ENCODE measurements at places on chromosomes 4 and X.
A peak's percentile ranks its signal among the peaks of the same experiment; 100 is the strongest.

- no peak for DNase-seq
These were observed 103.7 kb downstream of the JADE1 start for GRCh38 chr4:128913228-128913627.

DNA sequence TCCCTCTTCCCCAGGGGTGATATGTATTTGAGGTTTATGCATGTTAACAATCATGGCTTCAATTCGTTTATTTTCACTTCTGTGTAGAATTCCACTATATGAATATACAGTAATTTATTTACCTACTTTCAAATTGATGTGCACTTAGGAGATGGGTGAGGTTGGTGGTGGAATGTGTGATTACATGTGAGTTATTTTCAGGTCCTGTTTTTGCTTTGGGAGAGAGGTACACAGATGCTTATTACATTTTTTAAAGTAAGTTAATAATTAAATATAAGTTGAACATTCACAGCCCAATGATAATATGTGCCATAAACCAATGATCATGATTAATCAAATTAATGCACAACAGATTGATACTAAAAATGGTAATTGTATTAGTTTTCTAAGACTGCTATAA is 79.5 kb downstream of the SPRY1 start:
- DNase-seq = no peak

- DNase-seq = no peak
These were observed 11.3 kb downstream of the SNX12 start for GRCh38 chrX:71056867-71057266.

DNA sequence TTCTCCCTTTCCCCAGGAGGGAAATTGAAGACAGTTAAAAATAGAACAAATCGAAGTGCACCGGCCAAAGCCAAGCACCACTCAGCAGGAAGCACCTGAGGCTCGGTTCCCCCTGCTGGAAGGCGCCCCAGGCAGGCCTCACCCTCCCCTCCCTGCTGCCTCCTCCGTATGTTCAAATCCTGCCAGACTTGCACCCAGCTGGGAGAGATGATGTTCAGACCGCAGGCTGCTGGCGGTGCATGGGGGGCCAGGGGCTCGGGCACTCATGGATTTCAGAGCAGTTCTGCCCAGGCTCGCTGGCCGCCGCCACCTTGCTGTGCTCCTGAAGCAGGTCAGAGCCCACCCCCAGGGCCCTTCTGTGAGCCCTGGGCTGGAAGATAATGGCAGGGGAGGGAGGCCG is 91.4 kb downstream of the DCTD start:
- DNase-seq = no peak

- peak; percentile 44 for DNase-seq
These were observed 27.9 kb upstream of the HGFAC start for GRCh38 chr4:3413675-3414420.

- DNase-seq = no peak
These were observed 934 bp upstream of the SEC31A start for GRCh38 chr4:82891707-82892466.

GRCh38 chr4:4762909-4763821 is 96.3 kb upstream of the MSX1 start:
- DNase-seq = no peak

DNA sequence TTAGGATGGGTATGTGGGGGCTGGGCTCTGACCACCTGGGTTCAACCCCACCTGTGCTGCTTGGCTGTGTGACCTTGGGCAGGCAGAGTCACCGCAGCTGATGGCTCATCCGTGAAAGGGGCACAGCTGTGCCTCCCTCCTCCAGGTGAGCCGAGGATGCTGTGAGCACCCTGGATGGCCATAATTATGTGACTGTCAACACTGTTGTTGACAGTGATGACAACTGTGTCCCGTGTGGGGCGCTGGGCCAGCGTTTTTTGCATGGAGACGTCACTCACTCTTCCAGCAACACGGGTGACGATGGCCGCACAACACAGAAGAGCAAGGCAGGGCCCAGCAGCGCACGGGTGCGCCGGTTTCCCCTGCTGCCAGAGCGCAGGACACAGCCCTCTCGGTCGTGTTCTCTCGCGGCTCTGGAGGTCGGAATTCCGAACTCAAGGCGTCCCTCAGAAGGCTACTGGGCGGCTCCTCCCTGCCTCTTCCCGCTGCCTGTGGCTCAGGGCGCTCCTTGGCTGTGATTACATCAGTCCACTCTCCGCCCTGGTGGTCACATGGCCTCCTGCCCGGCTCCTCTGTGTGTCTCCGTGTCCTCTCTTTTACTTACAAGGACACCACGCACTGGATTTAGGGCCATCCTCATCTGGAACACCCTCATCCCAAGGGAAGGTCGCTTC is 1.3 kb downstream of the SH3TC1 start:
- DNase-seq = no peak

DNA sequence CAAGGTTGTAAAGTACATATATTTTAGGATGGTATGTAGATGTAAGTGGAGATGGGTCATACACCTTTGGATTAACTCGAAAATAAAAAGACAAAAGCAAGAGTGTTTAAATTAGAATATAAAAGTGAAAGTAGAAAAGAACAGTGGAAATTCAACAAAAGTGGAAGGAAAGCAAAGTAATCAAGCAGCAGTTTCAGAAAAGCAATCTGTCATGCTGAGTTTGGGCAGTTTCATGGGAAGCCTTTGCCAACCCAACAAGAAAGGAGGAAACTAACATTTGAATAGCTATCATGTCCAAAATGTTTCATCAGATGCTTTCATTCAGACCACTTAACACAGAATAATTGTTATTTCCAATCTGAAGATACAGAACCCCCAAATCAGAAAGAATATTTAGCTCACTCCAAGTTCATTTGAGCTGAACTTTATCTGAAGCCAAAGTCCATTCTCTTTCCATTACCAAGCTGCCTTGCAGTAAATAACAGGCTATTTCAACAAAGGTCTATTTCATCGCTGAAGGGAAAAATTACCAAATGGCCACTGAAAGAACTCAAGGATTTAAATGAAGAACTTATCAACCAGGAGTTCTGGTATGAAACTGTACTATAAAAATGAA is 1.8 kb upstream of the EXOSC9 start:
- no peak for DNase-seq

DNA sequence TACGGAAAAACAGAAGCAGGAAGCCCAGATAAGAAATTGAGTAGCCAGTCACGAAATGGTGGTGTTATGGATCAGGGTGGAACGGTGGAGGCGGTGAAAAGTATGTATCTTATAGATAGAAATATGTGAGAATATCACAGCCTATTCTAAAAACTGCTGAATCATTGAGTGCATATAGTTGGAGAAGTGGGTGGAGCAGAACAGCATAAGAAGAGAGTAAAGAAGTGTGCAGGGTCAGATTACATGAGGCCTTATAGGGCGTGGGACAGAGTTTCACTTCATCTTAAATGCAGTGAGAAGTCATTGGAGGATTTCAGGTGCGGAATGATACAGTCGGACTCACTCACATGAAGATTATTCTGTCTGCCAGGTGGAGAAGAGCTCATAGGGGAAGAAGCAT is 293.1 kb downstream of the TRIML1 start:
- DNase-seq = no peak

DNA sequence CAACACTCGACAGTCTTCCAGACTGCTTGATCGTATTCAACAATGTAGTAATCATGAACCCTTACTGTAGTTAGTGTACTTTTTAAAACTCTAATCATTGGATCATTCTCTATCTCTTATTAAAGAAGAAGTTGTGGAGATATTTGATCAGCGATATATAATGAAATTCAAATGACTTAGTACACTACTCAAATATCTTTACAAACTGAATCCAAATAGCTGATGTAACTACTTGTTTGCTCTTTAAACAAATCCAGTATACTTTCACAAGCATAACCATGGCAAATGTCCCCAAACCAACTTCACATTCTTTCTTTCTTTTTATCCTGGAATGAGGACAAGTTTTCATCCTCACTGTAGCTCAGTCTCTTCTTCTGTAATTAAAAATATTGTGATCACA is 1569.9 kb upstream of the ADGRL3 start:
- no peak for DNase-seq

DNA sequence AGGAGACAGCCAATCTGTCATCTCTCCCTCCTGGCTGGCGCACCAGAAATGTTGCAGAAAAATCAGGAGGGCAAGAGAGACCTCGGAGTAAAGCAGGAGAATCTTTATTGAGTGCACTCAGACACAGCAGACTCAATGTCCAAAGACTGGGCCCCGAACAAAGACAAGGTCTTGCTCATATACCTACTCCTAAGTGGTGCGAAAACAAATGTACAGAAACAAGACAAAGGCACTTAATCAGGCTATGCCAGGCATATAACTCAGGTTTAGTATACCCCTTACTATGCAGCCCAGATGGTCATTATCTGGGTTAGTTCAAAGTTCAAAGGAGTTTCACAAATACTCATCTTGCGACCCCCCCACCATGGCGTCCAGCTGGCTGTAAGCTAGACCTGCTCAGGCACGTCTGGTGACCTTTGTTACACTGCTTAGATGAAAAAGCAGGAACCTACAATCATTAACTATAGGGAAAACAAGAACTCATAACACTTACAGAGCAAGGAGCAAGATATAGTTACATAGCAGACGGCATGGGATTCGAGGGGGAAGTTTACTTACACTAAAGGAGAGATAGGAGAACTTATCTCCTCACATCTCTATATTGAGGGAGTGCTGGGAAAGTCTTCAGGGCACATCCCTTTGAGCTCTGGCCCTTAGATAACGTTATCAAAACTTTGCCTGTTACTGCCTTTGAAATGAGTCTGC is 27.5 kb downstream of the SULT1E1 start:
- no peak for DNase-seq

DNA sequence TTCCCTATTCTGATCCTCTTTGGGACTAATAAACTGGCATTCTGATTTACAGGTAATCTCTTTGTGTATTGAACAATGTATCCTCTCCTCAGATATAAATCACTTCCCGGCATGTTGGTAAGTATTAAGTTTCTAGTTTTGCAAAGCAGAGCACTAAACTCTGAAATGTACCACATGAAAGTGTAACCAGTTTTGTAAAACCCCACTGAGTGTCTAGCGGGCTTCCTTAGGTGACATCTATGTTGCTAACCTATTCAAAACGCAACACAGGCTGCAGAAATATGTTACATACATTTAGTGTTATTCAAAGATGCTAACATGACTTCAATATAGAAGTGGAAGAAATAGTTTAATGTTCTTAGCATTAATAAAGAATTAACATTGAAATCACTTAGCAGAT is 25.2 kb downstream of the DNAJB14 start:
- DNase-seq = no peak

GRCh38 chrX:96447161-96447560 is 237.5 kb upstream of the DIAPH2 start:
- DNase-seq = no peak

- no peak for DNase-seq
These were observed 18.0 kb downstream of the TRAPPC2 start for GRCh38 chrX:13716455-13716854.

DNA sequence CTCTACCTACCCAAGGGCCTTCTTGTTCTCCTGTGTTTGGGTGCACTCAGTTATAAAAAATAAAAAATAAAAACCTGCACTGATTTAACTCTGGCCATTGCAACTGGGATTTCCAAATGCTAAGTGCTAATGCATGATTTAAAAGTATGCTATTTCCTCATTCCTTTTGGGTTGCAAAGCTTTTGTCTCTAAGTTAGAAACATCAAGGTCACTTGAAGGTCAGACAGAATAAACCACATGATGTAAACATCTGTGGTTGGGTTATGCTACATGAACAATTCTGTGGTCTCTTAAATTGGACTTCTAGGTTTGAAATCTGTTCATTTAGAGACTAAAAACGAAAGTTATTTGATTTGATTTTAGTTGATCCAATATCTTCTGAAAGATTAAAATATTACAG is 1547.4 kb upstream of the TENM3 start:
- DNase-seq = no peak

DNA sequence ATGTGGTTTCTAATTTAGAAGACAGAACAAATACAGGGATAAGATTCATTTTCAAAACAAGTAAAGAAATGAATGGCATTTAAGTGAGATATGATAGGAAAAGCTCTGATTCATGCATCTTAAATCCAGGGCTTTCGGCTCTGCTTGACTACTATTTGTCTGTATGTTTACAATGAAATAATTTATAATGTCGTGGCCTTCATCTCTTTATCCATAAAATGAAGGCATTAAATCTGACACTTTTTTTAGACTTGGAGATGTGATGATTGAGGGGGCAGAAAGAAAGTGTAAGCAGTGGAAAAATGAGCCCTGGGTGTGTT is 115.7 kb upstream of the KIT start:
- DNase-seq = no peak

- no peak for DNase-seq
These were observed 67.5 kb upstream of the SH3RF1 start for GRCh38 chr4:169338241-169338640.

DNA sequence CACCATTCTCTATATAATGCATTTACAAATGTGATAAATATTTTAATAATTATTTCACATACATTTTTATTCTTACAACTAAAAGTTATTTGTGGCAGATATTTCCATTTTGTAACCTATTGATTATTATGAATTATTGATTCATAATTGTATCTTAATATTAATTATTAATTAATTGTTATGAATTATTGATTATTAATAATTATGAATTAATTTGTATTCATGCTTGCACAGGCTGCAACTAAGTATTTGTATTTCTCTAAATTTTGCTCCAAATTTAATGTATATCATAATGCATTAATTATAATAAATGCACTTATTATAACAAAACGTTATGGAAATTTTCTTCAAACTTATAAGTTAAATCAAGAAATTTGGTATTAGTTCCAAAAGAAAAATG is 929.7 kb downstream of the PCDH7 start:
- DNase-seq = no peak

- DNase-seq = no peak
These were observed 274.8 kb upstream of the UGT8 start for GRCh38 chr4:114323841-114324240.

DNA sequence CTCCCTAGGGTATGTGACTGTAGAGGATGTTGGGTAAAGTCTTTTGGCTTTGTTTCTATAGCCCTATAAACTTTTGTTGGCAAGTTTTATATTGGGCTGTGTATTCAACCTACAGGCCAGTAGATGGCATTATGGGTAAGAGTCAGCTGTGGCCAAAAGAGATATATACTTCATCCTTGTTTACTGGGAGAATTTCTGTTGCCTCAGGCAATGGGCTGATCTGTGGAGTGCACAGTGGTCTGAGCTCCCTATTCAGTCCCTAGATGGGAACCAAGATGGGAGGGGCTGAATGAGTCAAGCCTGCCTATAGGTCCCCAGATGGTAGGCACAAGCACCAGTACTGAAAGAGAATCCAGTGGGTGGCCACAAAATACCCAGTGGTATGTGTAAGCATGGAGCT is 580.6 kb downstream of the EPHA5 start:
- DNase-seq = no peak

- DNase-seq = no peak
These were observed 137.4 kb downstream of the JADE1 start for GRCh38 chr4:128946916-128947315.

- DNase-seq = no peak
These were observed 942 bp upstream of the L1CAM start for GRCh38 chrX:153886915-153887314.

Measured in dorsolateral prefrontal cortex (tissue), 122 donors.